ENCODE measurements at places on chromosomes 5 and 9. TPM values are rescaled to one million over a fixed set of nuclear protein-coding genes. Genes with fewer than 3 reads are reported as not detected.

The PCDHGB6 gene
- 9.5 TPM for total RNA-seq

The CTXN3 gene
- not detected for total RNA-seq

The FCHSD1 gene
- total RNA-seq = 47.0 TPM

The HTR4 gene
- total RNA-seq = 7.8 TPM

The LCN9 gene
- not detected for total RNA-seq

DNA sequence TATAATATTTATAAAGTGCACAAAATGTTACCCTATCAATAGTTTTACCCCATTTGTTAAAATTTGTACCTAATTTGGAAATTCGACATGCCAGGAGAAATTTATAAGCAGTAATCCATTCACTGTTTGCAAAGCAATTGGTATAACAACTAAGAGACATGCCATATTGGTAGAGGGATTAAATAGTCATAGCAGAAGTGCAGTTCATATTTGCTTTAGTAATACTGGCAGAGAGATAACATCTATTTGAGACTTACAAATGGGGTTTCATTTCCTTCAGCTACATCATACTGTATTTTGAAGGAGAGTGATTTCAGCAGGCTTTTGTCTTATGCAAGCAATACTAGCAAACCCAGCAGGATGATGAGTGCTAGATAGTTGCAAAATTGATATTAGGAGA is 610.4 kb upstream of the CDH10 start:
- no peak for DNase-seq

DNA sequence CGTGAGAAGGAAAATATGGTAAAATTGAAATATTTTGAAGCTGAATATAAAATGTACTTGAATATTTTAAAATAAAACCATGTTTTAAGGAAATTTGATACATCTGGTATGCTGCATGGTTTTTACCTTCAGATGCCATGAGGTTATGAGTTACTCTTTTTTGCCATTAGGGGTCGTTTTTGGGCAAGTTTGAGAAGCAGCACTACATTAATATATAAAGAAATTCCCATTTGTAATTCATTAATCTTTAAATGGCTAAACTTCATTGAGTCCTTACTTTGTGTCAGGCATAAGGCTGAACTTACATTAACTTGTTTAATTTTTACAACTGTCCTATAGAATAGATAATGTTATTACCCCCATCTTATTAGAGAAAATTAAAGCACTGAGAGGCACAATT is 152.3 kb downstream of the KDM4C start:
- no peak for DNase-seq

DNA sequence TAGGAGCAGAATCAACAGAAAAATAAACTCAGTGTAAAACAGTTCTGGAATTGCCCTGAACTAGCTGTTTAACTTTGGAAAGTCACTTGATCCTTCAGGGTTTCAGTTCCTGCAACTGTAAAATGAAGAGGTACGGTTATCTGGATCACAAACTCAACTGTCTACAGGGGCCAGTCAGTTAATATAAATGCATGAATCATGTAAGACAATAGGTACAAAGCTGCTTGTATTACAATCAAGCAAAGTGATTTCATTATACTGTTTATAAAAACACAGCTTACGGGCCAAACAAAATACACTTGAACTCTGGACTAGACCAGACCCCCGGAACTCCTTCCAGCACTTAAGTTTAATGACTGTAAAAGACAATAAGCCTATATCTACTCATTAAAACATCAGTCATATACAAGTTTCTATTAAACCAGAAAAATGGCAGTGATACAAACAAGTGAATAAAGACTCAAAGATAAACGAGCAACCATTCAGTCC is 73.0 kb downstream of the MRPS27 start:
- DNase-seq = no peak

DNA sequence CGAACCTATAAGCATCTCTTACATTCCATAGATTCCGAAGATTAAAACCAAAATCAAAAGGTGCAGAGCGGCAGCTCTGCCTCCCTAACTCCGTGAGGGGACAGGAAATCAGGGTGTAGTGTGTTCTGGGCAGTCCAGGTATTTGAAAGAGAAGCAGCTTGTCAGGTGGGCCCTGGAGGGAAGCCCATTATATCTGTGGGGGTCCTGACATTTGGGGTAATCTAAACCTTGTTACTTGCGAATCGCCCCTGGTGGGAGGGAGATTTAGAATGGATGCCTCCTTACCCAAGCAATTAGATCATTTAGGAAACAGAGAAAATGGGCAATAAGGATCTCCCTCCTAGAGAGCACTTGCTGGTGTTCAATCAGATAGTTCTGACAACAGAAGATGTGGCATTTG is 126.9 kb downstream of the EFNA5 start:
- no peak for DNase-seq

- no peak for DNase-seq
Observed at GRCh38 chr9:89794918-89795317, 190.1 kb downstream of the GADD45G start.

- no peak for DNase-seq
Observed at GRCh38 chr9:27362447-27363210, 65.7 kb upstream of the EQTN start.

GRCh38 chr5:154095904-154096303 is 57.1 kb downstream of the MFAP3 start:
- DNase-seq = no peak

DNA sequence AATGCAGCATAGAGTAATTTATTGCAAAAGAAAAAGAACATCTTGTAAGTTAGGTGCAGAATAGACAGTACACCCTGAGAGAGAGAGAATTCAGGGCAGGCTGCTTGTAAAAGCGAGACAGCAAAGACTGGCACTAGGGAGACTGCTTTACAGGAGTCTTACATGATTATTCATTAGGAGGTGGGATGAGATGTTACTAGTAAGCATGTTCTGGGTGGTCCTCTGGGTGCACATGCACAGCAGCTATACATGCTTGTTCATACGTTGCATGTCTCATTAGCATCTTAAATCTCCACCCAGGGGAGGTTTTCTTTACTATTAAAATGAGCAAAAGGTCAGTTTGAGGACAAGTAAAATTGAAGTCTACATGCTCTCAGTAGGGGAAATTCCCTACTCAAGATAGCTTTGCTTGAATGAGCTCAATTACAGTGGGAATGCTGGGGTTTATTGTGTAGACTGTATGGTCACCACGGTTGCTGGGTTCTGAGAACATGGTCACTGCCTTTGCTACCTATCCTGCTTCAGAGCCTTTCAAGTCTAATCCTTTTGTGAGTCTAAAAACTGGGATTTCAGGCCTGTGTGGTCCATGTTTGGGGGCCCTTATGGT is 60.6 kb downstream of the RGS7BP start:
- no peak for DNase-seq

GRCh38 chr9:17555362-17556054 is 23.4 kb upstream of the SH3GL2 start:
- DNase-seq = no peak

DNA sequence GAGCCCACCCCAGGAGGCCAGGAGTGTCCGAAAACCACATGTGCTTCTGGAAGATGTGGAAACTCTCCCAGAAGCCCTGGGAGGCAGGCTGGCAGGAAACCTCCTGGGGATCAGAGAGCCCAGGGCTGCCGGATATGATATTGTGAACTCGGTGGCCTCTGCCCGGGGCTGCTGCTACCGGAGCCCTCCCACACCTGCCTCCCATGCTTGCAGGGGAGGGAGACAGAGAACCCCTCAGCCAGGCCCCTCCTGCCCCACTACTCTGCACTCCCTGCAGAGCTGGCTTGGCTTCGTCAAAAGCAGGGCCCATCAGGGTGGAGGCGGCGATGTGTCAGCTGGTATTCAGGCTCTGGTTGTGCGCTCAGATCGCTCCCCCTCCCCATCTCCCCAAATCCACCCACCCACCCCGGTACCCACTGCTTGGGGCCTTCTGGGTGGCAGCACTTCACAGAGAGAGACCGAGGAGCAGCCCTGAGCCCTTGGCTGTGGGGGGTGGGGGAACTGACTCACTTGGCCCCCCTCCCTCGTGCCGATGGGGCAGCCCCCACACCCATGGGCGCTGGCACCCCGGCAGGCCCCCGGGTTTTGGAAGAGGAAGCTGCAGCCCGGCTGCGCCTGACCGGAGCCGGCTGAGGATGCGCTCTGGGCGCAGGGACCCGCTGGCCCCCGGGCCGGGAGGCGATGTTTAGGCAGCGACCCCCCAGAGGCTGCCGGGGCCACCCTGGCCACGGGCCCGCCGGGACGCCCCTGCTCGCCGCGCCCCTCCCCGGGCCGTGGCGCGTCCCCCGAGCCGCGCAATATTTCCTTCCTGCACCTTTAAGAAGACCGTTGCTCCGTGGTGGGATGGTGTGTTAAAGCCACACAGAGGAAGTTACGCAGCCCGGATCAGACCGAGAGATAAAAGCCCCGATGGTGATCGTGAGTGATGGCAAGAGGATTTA is 786 bp upstream of the NTNG2 start:
- DNase-seq = no peak
